ENCODE measurements at places on chromosomes 5 and 9. TPM values are rescaled to one million over a fixed set of nuclear protein-coding genes. Genes with fewer than 3 reads are reported as not detected.

Gene SLCO6A1
- 0.13 TPM for polyA plus RNA-seq

DNA sequence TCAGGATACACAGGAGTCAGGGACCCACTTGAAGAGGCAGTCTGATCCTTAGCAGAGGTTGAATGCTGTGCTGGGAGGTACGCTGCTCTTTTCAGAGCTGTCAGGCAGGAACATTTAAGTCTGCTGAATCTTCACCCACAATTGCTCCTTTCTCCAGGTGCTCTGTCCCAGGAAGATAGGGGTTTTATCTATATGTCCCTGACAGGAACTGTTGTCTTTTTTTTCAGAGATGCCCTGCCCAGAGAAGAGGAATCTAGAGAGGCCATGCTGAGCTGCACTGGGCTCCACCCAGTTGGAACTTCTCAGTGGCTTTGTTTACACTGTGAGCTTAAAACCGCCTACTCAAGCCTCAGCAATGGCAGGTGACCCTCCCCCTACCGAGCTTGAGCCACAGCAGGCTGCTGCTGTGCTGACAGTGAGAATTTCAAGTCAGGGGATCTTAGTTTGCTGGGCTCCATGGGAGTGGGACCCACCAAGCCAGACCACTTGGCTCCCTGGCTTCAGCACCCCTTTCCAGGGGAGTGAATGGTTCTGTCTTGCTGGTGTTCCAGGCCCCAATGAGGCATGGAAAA lies 169.0 kb downstream of the FBXL17 start:
- no peak for DNase-seq

DNA sequence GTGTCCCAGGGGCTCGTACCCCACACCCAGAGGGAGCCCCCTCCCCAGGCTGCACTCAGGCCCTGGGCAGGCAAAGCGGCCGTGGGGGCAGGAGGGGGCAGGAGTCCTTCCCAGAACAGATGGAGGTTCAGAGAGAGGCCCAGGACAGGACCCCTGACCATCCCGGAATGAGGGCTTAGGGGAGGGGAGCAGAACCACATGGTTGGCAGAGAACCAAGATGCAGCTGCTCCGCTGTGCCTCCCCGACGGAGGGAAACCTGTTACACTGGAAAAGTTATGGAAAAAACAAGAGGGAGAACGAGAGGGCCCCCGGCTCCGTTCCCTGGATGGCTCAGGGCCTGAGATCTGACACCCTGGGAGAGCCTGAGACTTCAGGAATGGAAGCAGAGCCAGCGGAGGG lies 22.7 kb downstream of the SLC12A7 start:
- DNase-seq, result no peak

DNA sequence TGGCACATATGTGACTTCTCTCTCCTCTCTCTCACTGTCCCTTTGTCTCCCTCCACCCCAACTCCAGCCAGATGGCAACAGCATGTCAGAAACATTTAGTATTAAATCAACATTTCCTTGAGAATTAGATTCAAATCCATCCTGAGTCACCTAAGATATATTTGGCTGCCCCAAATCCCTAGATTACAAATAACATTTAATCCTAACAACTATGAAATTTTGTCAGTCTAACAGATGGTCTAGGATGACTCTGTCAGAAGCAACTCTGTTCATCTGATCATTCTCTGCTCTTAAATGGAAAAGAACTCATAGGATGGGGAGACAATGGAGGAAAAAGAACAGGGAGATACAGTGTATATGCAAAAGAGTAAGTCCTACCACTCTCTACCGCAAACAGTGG lies 201.2 kb downstream of the TSSK1B start:
- DNase-seq, result no peak

Gene LAMC3
- polyA plus RNA-seq, result 0.66 TPM

Gene PRKAA1
- 76.6 TPM for polyA plus RNA-seq

GRCh38 chr5:178583279-178583678 lies 6.9 kb downstream of the COL23A1 start:
- DNase-seq, result no peak

Gene CDKN2B
- 21.7 TPM for polyA plus RNA-seq

- no peak for DNase-seq
These were observed 1.0 kb downstream of the RABL6 start for GRCh38 chr9:136808806-136809158.

DNA sequence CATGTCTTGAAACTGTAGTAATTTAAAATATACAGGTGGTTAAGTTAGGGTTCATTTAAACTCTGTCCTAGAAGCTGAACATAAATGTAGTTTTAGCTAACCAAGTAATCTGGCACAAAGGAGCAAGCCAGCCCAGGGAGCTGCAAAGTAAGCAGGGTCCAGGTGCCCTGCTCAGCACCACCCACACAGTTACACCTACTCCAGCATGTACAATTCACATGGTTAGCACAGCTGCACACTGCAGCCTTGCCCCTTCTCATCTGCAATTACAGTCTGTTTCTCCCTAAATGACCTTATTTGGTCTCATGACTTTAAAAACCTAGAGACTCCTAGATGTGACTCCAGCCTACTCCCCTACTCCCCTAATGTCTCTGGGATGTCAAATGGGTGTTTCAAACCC lies 128.4 kb downstream of the EPB41L4A start:
- DNase-seq, result no peak

GRCh38 chr5:105504-106070 lies 13.6 kb downstream of the PLEKHG4B start:
- DNase-seq, result no peak

Gene GMCL2
- polyA plus RNA-seq, result 0.01 TPM

- DNase-seq, result no peak
These were observed 43.4 kb upstream of the SH3PXD2B start for GRCh38 chr5:172497591-172498255.

GRCh38 chr5:145118611-145119010 lies 716.5 kb downstream of the PRELID2 start:
- DNase-seq, result no peak

DNA sequence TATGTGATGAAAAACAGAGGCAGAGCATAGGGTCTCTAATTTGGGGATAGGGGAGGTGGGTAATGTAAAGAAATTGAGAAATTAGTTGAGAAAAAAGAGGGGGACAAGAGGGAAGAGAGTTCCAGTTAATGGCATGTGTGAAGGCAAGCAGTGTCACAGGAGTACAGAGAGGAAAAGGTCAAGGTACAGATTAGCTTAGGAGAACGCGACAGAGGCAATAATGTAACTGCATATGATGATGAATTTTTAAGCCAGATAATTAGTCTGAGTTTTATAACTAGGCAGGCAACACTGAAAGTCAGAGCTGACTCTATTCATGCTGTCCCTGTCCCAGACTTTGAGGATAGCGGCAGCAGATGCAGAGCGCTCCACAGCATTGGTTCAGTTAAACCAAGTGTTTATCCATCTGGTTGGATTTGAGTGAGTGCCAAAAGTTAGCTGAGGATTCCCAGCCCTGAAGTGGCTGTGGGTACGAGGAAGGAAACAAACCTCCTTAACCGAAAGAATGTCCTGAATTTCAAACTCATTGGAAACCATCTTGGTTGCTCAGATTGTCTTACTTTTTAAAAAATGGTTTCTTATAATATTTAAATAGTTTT lies 315.2 kb downstream of the ARHGAP26 start:
- no peak for DNase-seq

DNA sequence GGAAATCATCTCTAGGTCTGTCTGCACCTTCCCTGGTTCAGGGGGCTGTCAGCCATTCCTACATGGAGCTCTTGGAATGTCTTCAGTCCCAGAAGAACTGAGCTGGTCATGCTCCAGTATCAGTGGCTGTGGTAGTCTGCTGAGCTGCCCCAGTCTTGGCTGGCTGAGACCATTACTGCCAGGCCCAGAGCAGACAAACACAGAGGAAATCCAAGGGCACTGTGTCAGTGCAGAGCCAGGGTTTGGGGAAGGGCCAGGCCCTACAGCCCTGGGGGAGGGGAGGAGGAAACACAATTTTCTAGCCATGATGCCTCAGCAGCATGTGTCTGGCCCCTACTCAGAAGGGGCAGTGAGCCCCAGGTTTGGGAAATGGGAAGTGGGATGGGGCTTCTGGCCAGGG lies 58.4 kb downstream of the ARHGEF37 start:
- DNase-seq, result no peak

All from large intestine (tissue), 12 donors.